ENCODE measurements at places on chromosomes 7 and 10.

DNA sequence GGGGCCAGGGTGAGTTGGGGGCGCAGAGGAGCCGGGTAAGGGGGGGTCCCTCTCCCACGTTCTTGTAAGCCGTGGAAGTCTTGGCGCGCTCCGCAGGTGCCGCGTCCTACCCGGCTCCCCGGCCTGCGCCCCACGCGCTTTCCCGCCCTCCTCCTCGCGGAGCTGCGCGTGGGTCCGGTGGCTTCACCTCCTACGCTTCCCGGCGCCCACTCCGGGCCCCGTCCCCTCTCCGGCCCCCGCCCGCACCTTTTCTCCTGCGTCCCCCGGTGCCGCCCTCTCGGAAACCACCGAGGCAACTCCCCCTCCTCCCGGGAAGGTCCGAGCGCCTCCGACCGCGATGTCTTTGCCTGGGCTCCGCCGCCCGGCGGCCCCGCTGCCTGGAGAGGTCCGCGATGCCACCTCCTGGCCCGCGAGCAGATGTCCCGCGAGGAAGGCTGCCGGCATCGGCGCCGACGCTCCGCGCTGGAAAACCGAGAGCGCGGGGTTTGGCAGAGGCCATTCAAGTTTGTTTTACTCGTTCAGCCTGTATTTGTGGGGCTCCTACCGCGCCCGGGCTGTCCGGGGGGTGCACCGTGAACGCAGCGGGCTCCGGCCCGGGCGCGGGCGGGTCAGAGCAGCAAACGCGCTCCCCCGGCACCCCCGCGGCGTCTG is 2.4 kb upstream of the NKX6-2 start:
- DNase-seq, result no peak

DNA sequence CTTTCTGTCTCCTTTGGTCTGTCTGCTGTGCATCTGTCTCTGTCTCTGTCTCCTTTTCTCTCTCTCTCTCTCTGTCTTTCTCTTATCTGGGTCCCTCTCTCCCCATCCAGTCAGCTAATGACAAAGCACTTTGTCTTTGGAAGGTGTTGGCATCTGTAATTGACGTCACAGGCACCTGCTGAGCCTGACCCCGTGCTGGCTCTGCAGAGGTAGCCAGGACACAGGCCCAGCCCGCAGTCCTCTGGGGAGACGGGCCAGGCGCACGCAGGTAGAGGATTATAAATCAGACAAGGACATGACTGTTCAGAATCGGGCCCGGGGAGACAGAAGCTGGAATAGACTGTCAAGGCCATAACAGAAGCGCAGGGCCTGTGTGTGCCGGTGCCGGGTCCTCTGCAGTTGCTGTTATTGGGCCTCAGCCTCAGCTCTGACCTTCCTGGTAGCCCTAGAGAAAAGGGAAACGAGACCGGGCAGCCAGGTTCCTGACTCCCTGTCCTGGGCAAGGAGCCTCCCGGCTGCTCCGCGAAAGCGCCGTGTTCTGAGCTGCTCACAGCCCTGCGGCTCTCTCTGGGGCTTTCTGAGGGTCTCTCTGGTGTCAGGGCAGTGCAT is 10.7 kb upstream of the PSMG3 start:
- no peak for DNase-seq

DNA sequence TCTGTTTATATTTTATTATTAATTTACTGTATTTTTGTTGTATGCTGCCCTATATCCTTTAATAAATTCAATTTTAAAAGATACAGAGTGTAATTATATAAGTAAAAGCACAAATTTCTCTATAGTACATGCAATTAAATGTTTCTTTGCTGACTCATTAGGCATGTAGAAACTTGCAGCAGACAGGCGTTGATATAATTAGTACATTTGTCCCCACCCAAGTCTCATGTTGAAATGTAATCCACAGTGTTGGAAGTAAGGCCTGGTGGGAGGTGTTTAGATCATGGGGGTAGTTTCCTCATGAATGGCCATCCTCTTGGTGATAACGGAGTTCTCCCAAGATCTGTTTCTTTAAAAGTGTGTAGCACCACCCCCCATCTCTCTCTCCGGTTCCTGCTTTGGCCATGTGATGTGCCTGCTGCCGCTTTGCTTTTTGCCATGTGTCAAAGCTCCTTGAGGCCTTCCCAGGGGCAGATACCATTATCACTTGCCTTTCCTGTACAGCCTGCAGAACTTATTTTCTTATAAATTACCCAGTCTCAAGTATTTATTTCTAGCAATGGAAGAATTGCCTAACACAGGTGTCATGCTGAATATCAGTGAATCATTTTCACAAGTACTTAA is 63.7 kb downstream of the TSPAN12 start:
- DNase-seq, result no peak

GRCh38 chr7:28497009-28497408 is 84.7 kb downstream of the CREB5 start:
- no peak for DNase-seq

- no peak for DNase-seq
Observed at GRCh38 chr7:30074422-30075030, 46.3 kb downstream of the PLEKHA8 start.

- DNase-seq, result no peak
Observed at GRCh38 chr10:546451-546850, 143.0 kb downstream of the DIP2C start.

DNA sequence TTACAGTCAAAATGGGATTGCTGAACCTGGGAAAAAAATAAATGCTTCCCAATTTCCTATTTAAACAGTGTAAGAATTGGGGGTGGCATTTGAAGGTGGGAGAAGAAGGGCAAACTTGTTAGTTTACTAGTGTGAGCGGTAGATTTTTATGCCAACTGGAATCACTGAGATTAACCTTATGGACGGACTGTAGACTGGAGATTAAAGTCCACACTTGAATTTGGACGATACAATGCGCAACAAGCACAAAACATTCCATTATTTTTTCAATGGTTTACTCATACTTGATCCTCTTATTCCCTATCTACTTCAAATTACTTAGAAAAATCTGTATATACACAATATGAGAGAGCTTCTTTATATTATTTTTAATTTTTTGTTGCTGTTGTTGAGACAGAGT is 269.6 kb upstream of the KLF14 start:
- DNase-seq, result no peak

DNA sequence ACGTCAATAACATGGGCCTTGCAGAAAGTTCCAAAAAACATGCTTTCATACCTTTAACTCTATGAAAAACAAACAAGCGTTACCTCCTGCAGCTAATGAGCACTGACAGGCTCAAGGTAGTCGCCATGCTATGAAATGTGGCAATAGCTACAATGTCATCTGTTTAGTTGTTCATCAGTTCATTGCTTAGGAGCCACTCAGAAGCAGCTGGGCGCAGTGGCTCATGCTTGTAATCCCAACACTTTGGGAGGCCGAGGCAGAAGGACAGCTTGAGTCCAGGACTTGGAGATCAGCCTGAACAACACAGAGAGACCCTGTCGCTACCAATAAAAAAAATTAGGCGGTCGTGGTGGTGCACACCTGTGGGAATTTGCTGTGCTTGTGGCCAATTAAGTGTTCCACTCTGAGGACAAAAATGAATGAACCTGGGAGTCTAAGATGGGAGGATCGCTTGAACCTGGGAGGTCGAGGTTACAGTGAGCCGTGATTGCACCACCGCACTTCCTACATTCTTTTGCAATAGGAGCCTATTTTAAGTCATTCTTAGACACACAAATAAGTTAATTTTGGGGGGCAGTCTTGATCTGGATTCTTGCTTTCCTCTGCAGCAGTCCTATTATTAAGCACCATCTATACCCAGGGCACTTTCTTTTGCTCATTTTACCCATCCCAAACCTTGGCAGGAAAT is 276.2 kb upstream of the KLF14 start:
- no peak for DNase-seq

DNA sequence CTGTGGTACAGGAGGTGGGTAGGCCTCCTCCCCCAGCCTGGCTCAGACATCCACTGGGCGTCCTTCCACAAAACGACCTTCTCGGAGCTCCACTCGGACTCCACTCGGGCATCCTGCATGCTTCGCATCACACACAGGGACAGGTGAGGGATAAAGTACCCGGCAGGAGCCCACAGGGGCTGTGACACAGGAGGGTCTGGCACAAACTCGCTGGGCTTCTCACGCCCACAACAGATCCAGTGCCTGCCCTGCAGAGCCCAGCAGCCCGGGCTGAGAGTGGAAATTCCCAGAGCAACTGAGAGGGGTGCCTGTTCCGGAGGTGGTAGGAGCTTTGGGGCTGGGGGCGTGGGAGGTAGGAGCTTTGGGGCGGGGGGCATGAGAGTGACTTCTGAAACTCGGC is 108.4 kb downstream of the MKI67 start:
- DNase-seq, result no peak

- no peak for DNase-seq
Observed at GRCh38 chr10:48973065-48973464, 33.4 kb upstream of the LRRC18 start.

GRCh38 chr10:131998845-131999681 is 17.3 kb upstream of the BNIP3 start:
- no peak for DNase-seq

DNA sequence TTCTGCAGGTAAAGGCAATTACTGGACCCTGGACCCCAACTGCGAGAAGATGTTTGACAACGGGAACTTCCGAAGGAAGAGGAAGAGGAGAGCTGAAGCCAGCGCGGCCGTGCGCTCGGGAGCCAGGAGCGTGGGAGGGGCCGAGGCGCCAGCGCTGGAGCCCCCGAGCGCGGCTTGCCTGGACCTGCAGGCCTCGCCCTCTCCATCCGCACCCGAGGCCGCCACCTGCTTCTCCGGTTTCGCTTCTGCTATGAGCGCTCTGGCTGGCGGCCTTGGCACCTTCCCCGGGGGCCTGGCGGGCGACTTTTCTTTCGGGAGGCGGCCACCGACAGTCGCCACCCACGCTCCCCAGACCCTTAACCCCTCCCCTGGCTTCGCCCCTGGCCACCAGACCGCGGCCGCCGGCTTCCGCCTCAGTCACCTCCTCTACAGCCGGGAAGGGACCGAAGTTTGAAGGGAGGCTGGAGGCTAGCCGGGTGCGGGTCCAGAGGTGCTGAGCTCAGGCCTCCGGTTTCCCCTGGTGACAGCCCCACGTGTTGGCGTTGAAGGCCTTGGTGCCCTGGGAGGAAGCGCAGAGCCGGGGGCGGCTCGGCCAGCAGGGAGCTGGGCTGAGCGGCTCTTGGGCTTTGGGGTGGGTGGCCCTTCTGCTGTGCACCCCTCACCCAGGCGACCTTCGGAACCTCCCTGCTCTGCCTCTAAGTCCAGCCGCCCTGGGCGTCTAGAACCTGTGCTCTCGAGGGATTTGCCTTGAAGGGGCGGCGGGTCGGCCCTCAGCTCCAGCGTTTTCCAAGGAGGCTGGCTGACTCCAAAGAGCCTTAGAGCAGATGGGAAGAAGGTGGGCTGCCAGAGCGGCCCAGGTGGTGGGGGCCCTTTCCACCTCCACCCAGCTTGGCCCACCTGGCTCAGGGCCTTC is 1.8 kb downstream of the FOXI2 start:
- no peak for DNase-seq

GRCh38 chr7:94449151-94449725 is 54.5 kb downstream of the COL1A2 start:
- DNase-seq, result no peak

DNA sequence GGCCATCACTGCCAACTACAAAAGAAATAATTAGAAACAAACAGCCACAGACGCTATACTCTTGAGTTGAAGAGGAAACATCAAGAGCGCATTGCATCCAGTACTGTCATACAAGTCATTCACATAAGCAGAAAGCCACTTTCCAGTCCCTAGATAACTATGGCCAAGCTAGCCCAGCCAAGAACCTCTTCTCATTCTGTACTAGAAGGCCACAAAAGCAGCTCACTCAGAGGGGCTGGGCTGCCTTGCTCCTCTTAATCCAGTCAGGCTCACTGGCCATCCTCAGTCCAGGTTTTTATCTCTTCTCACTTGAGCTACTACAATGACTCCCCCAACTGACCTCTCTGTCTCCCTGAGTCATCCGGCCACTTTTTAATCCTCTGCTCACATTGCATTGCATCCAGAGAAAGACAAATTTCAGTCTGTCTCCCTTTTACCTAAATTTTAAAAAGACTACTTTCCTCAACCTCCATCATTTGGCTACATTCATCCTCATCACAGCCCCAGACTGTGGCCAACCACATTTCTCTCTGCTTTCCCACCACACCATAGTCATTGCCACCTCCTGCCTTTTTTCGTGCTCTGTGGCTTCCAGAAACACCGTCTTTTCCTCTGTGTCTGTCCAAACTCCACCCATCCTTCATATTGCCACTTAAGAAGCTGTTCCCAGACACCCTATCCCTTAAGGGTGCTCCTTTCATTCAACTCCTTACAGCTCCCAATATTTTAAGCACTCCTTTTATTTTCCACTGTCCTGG is 25.0 kb downstream of the PPP1R3C start:
- no peak for DNase-seq

DNA sequence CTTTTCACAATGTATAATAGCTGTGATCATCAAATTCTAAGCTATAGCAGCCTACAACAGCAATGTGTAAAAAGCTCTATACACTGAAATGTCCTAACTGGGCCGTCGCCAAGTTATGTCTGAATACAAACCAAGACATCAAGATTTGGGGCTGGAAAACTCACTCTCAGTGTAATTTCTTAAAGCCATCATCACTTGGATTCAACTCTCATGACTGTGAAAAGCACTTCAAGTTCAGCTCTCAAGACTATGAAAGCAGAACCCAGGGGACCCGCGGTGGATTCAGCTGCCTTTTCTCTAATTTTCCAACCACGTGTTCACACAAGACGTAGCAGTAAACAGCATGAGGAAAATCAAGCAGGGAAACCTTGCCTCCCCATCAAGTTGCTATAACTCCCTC is 15.8 kb upstream of the ZNRF2 start:
- no peak for DNase-seq

GRCh38 chr7:20374399-20374798 is 43.7 kb downstream of the ITGB8 start:
- no peak for DNase-seq

DNA sequence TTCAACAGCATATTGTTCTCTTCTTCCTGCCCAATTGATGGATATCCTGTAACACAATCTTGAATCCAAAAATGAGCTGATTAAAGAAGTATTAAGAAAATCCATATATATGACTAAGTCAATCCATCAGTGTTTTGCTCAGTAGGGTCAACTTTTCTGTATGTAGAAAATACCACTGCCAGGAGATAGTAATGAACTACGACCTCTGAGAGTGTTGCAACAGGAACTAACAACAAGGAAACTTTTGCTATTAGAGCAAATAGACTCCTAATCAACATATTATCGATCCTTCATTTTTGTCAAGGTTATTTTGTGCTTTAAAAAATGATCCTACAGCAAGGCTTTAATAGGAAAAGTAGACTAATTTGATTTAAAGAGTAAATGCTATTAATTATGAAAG is 405.3 kb upstream of the ETV1 start:
- no peak for DNase-seq

GRCh38 chr7:24717694-24718320 is 39.5 kb downstream of the GSDME start:
- DNase-seq, result no peak

- DNase-seq, result no peak
Observed at GRCh38 chr7:36165059-36165458, 12.0 kb downstream of the EEPD1 start.

DNA sequence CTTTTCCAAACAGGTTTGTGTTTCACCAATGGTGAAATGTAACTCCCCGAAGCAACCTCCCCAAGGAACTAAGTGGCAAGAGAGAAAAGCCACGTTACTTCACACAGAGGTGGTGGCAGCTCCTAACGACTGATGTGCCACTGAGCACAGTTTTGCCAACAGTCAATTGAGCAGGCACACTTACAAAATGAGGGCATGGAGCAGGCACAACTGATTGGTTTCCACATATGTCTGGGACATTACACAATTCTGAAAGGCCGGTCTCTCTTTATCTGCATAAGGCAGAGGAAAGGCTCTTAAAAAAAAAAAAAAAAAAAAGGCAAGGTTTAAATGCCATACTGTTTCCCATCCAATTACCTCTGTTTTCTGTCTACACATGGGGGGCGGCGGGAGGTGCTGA is 86.7 kb downstream of the GFRA1 start:
- no peak for DNase-seq

Measured in activated T-helper 1 cell treated with anti-CD3 and anti-CD28 coated beads, Interleukin-2, amount 50 U/mL, for 16 hours (primary cell).